Lower leg skin (tissue), 4 donors: ENCODE measurements at places on chromosomes 3 and 15.

DNA sequence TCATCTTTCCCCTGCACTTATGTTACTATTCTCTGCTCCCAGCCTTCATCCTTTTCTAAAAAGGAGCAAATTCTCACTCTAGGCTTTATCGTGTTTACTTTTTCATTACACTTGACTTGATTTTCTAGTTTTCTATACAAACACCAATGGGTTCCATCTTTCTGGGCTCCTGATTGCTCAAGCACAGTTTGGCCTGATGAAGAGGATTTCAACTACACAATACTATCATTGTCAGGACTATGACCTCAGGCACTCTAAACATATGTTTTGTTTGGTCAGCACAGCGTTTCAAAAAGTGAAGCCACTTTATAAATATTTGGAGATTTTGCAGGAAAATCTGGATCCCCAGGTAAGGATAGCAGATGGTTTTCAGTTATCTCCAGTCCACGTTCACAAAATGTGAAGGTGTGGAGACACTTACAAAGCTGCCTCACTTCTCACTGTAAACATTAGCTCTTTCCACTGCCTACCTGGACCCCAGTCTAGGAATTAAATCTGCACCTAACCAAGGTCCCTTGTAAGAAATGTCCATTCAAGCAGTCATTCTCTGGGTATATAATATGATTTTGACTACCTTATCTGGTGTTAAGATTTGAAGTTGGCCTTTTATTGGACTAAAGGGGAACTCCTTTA, 86.2 kb downstream of the TGFBR2 start:
- no peak for DNase-seq

DNA sequence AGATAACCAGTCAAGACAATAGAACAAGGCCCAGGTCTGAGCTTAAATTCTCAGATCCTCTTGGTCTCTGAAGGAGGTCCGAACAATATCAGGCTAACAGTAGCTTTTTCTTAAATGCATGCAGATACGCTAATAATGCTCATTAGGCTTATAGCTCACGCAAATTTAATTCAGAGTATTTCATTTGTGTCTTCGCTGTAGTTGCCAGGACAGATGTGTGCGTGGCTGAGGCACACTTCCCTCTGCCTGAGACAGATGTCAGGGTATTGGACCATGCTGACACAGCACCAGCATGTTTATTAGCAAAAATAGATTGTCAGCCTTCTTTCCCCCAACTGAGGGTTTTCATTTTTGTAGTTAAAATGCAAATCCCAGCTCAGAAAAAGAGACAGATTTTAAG, 102.9 kb upstream of the BFSP2 start:
- no peak for DNase-seq

DNA sequence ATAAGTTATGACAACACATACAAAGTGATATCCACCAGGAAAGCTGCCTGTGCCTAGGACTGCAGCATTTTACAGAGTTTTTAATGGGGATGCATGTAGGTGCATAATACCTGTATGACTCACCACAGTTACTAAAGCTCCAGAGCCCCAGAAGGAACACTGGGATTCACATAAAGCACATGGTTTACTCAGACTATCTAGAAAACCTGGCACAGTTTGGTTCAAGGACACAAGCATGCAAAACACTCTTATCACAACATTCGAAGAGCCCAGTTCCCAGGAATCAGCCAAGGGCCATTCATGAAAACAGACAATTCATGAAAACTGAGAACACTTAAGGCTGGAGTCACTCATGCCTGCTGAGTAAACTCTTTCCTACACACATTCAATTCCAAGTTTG, 261.0 kb downstream of the PYDC2 start:
- no peak for DNase-seq

DNA sequence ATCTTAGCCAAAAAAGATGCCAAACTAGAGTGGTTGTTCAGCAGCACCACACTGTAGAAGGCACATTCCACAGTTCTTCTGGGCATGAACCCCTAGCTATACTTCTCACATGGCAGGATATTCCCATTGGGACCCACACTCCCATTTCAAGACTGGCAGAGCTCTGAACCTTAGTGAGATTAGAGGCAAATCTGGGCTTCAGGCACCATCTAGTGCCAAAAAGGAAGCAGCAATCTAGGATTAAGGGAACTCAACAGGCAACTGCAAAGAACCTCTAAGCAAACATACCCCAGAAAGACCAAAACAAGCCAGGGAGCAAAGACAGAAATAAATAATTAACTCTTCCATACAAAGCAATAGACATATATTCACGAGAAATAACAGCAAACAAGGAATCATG, 66.2 kb downstream of the TAFA4 start:
- DNase-seq: no peak

GRCh38 chr15:90322538-90322937, 29.5 kb upstream of the ZNF774 start:
- DNase-seq: no peak

GRCh38 chr3:31918179-31919150, 62.6 kb downstream of the OSBPL10 start:
- DNase-seq: no peak
